ENCODE measurements at places on chromosomes 12 and 14. TPM values are rescaled to one million over a fixed set of nuclear protein-coding genes. Genes with fewer than 3 reads are reported as not detected.

Gene RHEBL1
- 2.1 TPM for total RNA-seq

Gene FAM90A1
- not detected for total RNA-seq

Gene CLEC6A
- total RNA-seq, result 0.51 TPM

Gene TPH2
- total RNA-seq, result not detected

Gene JAG2
- total RNA-seq, result 0.27 TPM

Gene ANAPC5
- 120 TPM for total RNA-seq

GRCh38 chr12:66428261-66428660, 126.0 kb downstream of the HELB start:
- no peak for DNase-seq

GRCh38 chr14:99395909-99396530, 84.6 kb downstream of the SETD3 start:
- DNase-seq, result no peak

GRCh38 chr12:60106214-60106613, 510.4 kb downstream of the SLC16A7 start:
- no peak for DNase-seq

GRCh38 chr12:89176676-89177075, 175.6 kb downstream of the DUSP6 start:
- no peak for DNase-seq

GRCh38 chr12:41512497-41512896, 324.4 kb downstream of the PDZRN4 start:
- no peak for DNase-seq

GRCh38 chr12:27841392-27841882, 61.4 kb upstream of the MANSC4 start:
- no peak for DNase-seq

GRCh38 chr12:118649765-118650585, 273.6 kb downstream of the SUDS3 start:
- DNase-seq, result no peak

DNA sequence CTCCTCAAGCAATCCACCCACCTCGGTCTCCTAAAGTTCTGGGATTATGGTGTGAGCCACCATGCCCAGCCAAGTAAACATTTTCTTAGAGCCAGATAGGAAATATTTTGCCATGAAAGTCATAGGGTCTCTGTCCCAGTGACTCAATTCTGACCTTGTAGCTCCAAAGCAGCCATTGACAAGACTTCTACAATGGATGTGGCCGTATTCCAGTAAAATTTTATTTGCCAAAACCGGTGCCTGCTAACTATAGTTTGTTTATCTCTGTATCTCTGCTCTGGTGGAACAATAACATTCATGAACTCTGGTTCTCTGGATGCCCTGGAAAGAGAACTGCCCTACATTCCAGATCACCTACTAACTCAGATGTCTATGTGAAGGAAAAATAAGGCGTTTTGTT, 54.6 kb upstream of the USP44 start:
- no peak for DNase-seq

- DNase-seq, result no peak
Observed at GRCh38 chr14:94770251-94770749, 387 bp upstream of the GSC start.
